Stimulated activated CD4-positive, alpha-beta T cell treated with anti-CD3 and anti-CD28 coated beads, Interleukin-1b, Interleukin-23, amount 100 ng/mL, for 48 hours (primary cell): ENCODE measurements at places on chromosomes 3 and 15.
A peak's percentile ranks its signal among the peaks of the same experiment; 100 is the strongest.

- DNase-seq = no peak
Observed at GRCh38 chr3:151327571-151328198, 1.7 kb downstream of the P2RY13 start.

- DNase-seq = no peak
Observed at GRCh38 chr3:36957862-36958686, 13.2 kb upstream of the TRANK1 start.

GRCh38 chr3:53170325-53171063, 9.5 kb downstream of the PRKCD start:
- no peak for DNase-seq

- no peak for DNase-seq
Observed at GRCh38 chr3:194756460-194756779, 70.7 kb downstream of the FAM43A start.

DNA sequence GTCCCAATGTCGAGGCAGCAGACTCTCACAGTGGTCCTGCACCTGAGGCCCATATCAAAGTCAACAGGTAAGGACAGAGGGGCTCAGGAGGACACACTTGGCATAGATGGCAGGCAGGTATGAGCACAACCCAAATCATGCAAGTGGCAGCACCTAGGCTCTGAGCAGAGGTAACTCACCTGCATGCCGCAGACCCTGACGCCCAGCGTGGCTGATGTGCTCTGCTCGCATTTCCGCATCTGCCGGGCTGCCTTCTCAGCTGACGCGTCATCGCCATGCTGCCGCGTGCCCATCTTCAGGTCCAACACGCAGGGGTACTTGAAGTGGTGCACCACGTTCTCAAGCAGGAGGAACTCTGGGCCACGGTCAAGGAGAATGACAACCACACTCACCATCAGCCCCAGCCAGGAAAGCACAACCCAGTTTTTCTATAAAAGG, 4.2 kb upstream of the GMPPB start:
- DNase-seq = no peak

DNA sequence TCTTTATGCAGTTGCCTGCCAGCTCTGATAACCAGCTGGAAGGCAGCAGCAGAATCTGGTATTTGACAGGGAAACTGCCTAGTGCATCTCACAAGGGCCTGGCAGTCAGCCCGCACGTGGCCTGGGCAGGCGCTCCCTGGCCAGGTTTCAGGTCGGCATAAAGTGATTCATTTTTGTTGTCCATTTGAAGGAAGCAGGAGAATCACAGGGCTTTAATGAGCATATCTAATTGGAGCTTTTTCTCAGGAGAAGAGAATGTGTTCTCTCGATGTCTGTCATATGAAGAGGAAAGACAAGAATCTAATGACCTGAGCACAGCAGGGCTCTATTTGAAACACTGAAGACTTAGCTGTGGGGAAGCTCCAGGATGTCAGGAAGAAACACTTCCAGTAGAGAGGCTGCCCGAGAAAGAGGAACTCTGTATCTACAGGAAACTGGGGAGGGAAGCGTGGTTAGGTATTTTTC, 98.8 kb upstream of the MB21D2 start:
- DNase-seq = no peak

- DNase-seq = peak; percentile 86
Observed at GRCh38 chr15:67120839-67121643, 55.6 kb downstream of the SMAD3 start.

GRCh38 chr15:61101543-61101942, 127.6 kb downstream of the RORA start:
- DNase-seq = no peak

- DNase-seq = no peak
Observed at GRCh38 chr3:47573190-47574172, 5.2 kb downstream of the CSPG5 start.

GRCh38 chr15:57218826-57219576, 157.3 kb upstream of the CGNL1 start:
- DNase-seq = no peak

GRCh38 chr15:38517312-38517975, 47.2 kb downstream of the RASGRP1 start:
- no peak for DNase-seq

DNA sequence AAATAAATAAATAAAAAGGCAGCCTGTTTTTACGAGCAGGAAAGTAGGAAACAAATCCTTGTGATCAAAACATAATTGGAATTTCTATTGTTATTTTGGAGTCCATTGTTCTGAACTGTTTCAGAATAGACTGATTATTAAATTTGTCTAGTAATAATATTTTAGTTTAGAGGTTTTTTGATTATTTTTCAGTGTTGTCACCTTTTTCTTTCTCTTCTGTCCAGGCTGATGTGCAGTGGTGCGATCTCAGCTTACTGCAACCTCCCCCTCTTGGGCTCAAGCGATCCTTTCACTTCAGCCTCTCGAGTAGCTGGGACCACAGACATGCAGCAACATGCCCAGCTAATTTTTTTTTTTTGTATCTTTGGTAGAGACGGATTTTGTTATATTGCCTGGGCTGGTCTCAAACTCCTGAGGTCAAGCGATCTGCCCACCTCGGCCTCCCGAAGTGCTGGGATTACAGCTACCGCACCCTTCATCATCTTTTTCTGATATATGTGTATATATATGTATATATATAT, 38.0 kb downstream of the KAT2B start:
- no peak for DNase-seq

DNA sequence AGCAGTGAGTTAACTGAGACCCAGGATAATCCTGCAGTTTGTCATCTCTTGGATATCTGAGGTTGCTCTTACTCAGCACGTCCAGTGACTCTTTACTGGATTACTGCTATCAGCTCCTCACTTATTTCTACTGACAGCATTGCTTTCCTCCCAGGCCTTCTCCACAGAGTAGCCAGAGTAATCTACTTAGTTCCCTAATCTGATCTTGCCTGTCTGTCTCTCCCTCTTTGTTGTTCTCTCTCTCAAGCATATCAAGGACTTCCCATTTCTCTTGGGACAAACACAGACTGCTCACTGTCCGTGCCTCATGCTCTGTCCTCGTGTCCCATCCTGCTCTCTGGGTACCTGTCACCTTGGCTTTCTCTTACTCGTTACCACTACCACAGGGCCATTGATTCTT, 376.2 kb downstream of the FEZF2 start:
- no peak for DNase-seq

DNA sequence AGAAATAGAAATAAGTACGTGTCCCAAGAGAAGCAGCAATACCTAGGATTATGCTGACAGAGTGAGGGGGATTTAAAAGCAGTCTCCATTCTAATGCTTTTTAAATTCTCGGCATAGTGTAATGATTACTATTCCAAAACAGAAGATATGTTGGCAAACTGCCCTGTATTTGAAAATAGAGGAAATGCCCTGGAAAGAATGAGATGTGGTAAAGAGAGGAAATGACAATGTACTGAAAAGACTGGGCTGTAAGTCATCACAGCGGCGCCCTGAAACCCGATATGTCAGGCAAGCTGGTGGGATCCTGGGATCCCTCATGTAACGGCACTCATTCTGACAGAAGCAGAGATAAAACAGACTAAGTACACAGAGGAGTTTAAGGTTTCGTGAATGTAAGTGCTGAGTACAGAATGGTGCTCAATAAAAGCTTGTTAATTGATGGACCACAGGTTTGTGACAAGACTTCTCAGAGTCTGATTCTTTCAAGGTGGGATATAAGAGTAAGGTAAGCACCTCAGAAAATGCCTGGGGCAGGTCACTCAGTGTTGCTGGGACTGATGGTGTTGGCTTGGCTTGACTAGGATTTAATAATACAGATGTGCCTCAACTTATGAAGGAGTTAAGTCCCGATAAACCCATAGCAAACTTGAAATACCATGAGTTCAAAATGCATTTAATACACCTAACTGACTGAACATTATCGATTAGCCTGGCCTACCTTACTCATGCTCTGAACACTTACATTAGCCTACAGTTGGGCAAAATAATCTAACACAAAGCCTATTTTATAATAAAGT, 91.4 kb downstream of the NFKBIZ start:
- DNase-seq = peak; percentile 41

GRCh38 chr15:85926834-85927233, 132.1 kb upstream of the KLHL25 start:
- DNase-seq = no peak

GRCh38 chr3:157204880-157205279, 44.9 kb upstream of the CCNL1 start:
- no peak for DNase-seq
